Stimulated activated CD4-positive, alpha-beta T cell treated with anti-CD3 and anti-CD28 coated beads, Interleukin-4, amount 100 ng/mL, for 1 hour (primary cell): ENCODE measurements at places on chromosomes 2 and 18.

DNA sequence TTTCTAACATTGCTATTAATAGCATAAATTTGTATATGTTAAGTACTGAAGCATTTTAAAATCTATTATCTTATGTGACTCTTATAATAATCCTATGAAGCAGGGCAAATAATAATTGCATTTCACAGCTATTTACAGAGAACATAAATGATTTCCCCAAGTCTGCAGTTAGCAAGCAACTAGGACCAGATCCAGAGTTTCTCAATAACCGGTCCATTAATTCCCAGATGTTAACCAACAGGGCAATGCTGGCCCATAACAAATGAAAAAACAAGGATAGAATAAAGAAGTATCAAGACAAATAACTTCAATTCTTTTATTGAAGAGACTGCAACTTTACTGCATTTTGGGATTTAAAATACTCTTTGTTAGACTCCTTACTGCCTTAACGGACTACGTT, 91.7 kb upstream of the SPTBN1 start:
- no peak for DNase-seq

- DNase-seq: no peak
Measured at GRCh38 chr2:129439406-129440302, 539.8 kb upstream of the RAB6C start.

DNA sequence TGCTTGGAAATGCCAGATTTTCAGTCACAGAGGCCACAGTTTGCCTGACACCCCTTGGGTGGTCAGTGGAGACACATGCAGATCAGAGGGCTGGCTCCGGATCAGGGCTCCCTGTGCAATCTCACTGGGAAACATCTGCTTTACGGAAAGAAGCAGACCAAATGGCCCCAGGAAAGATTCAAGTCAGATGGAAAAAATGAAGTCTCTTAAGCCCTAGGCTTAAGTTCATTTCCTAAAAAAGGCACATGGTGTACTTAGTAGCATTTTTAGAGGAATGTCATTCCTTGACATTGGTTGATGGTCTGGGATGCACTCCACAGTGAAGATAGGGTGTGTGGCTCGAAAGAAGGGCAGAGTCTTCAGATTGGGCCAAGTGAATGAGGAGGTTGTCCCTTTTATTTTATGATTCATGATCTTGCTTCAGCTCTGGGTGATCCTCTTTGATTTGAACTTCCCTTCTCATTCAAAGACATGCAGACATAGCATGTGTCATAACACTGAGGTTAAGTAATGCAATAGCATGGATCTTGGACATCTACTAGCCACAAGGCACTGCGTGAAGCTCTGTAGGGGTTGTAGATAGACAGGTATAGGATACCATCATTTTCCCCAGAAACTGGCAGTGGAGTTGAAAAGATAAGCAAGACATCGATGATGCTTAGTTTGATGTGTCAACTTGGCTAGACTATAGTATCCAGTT, 56.5 kb downstream of the KCNE4 start:
- no peak for DNase-seq

DNA sequence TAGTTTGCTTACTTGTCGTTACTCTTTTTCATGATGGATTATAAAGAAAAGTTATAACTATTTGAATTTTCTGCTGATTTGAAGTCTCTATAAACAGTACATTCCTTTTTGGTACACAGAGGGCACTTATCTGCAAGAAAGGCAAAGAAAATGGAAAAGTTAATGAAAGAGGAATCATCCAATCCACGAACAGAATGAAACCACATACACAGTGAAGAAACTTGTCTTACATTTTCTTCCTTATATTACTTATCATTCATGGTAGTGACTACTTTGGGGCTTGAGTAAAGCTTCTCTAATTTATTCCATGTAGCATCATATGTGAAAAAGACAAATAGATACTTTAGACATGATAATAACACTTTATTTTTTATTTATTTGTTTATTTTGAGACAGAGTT, 14.8 kb upstream of the ACTR3 start:
- DNase-seq: no peak

- DNase-seq: no peak
Measured at GRCh38 chr2:12915787-12916186, 199.1 kb downstream of the TRIB2 start.
